Erythroblast (primary cell): ENCODE measurements at places on chromosomes 13 and 19.

DNA sequence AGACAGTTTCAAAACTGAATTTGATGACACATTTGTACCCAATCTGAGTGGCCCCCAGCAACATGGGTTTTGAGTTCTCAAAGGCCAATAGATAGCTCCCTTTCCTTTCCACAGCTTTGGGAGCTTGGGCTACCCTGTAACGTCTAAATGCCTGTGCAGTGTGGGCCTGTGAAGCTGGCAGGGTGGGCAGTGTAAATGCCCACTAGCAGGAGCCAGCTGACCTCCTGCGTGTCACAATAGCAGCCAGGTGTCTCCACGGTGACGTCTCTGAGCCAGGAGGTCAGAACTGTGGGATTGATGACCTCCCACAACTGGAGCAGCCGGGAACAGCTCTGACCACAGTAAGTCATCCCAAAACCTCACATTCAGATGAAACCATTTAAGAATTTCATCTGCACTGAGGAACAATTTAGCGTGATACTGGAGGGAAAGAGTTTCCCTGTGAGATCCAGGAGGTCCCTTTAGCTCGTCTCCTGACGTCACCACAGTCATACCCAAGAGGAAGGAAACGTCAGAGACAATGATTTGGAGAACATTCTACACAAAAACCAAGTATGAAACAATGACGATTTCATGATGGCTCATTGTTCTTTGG is at the start of gene IPO5:
IPO5 (plus strand) TSS at position 300 of the 595 bp plus-strand sequence. CDS start 23,022 bp downstream, outside the sequence.
- no peak for DNase-seq

- DNase-seq: no peak
Observed at GRCh38 chr13:27170221-27170515, 1.4 kb downstream of the USP12 start.

DNA sequence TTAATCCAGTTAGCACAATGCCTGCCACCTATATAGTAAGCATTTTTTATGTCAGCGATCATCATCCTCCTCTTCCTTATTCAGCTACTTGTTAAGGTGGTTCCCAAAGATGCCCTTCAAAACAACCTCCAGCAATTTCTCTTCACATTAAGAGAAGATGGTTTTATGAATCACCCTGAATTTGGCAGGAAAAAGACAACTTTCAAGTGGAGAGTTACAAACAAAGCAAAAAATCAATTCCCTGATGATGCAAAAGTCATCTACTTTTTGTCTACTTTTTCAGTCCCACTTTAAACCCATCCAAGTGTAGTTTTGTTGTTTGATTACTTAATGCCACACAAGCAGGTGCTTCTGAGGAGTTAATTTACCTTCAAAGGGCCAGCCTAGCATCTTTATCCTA is 139.1 kb upstream of the SERP2 start:
- DNase-seq: no peak

GRCh38 chr13:85254641-85255040 is 544.6 kb downstream of the SLITRK6 start:
- DNase-seq: no peak

GRCh38 chr13:79767126-79767525 is 286.2 kb downstream of the NDFIP2 start:
- DNase-seq: no peak

- peak; percentile 39 for DNase-seq
Observed at GRCh38 chr19:47406711-47407416, 12.5 kb downstream of the MEIS3 start.

DNA sequence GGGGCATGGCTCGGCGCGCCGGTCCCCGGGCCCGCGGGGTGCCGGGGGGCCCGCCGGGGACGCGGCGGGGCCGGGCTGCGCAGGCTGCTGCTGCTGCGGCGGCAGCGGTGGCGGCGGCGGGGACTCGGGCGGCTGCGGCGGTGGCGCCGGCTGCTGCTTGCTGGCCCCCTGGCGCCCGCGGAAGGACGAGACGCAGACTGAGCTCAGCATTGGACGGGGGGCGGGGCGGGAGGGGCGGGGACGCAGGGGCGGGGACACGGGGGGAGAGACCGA is 368 bp downstream of the KCNC3 start:
- no peak for DNase-seq

DNA sequence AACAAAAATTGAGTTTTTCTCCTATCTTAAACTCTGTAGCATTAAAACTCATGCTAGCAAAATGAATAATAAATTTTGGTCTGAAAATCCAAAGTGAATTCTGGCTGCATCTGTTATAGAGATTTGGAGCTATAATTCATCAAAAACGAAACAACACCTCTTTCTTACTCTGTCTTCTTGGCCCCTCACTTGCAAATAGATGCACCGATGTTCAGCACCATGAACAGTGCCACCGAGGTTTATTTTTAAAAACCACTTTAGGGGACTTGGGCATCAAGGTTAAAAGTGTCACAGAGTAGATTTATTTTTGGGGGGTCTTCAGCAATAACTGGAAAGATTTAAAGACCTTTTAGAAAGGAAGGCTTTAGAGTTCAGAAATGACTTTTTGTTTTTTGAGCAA is 26.1 kb upstream of the EID2 start:
- no peak for DNase-seq

GRCh38 chr19:41705393-41706174 is 2.8 kb upstream of the CEACAM5 start:
- peak; percentile 28 for DNase-seq

DNA sequence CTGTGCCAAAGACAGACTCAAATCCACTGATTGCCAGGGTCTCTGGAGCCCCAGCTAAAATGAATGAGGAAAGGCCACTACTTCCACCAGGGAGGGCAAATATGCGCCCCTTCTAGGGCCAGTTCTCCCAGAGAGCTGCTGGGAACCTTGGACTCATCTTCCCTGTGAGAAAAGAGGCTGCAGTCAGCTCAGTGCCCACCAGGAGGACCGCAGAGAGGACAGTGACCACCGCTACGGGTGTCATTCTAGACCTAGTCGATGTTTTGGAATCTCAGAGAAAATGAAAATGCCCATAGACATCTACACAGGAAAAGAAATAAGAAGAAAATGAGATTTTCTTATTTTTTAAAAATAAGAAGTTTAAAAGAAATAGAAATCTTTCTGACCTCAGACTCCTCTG is 235.1 kb downstream of the UQCRFS1 start:
- DNase-seq: no peak

- no peak for DNase-seq
Observed at GRCh38 chr13:83503424-83503823, 378.9 kb downstream of the SLITRK1 start.

- DNase-seq: no peak
Observed at GRCh38 chr19:47758443-47758804, 13.1 kb downstream of the NOP53 start.

DNA sequence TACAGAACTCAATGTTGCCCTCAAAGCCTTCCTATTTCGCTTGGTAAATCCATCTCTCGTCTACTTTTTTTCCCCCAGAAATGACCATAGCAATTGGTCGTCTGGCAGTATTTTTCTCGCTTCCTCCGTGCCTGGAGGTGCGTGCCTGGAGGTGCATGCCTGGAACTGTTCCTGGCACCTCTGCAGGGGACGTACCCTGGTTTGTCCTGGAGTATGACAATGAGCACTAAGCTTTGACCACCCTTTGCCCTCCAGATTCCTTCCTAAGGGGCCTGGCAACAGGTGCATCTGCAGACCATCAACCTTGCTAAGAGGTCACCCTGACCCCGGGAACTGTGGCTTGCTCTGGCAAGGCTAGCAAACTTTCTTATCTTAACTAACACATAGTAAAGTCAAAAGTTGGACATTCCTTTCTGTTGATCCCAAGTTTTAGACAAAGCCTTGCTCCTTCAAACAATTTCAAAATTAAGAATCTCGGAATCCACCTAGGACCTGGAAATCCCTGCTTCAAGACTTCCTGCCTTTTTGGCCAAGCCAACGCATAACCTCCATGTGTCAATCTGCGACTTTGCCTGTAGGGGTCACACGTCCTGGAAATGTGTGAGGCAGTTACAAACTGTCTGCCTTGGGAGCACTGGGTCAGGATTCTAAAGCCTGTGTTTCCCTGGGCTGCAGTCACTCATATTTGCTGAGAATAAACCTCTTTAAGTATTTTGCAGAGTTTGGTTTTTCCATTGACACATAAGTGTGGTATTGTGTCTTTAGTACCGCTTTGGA is 28.8 kb upstream of the TUBGCP3 start:
- DNase-seq: peak; percentile 53

- no peak for DNase-seq
Observed at GRCh38 chr13:76764429-76764828, 121.8 kb downstream of the KCTD12 start.

DNA sequence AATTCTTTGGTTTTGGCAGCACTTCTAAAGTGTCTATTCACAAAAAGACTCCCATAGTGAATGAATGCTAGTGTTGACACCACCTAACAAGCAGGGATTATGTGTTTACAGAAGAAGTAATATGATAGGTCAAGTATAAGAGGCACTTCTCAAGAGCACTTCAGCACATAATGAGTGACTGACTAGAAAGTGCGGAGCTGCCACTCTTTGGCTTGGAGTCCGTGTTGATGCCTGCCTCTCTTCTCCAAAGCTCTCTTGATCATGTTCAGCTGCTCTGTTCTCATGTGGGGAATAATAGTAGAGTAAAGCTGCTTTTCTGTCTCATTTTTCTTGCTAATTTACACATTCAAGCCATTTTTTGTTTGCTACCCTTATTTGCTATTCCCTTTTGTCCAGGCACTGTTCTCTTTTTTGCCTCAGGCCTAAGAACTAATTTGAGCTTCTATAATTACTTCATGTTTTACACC is 22.7 kb upstream of the MAB21L1 start:
- DNase-seq: no peak

GRCh38 chr13:45731455-45731854 is 29.3 kb downstream of the CBY2 start:
- no peak for DNase-seq

DNA sequence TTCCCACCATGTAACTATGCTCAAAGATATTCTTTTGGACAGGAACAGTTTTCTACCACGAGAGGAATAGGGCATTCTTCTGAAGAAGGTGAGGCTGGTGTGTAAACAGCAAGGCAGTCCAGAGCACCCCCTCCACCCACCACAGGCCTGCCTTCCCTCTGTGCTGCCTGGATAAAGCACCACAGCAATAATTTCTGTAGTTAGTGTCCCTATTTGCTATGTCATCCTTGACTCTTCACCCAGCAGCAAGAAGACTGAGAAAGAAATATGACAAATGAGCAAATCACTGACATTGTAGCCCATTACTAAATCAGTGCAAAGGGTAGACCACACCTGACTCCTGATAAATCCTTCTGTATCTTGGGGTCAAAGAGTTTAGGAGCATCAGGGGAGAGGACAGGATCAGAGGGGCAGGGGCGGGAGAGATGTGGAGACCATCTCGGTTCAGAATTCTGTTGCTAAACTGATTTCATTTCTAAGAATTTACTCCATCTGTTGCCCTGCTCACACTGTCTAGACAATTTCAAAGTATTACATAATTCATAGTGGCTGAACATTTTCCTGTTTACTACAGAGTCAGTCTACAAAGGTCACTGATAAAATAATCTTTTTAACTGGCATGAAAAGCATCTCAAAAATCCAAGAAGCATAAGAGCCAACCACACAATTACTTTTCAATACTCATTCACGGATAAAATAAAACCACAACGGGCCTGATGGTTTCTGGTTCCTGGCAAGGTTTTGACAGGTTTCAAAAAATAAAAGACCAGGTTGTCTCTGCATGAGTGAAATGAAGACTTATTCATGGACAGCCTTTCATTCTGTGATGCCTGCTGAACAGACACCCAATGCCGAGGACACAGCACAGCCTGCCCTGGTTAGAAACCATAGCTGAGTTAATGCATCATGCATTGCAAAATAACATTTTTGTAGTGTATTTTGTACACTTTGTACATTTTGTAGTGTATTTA is 88.4 kb upstream of the IRS2 start:
- DNase-seq: no peak

GRCh38 chr19:41895745-41896580 is 13.0 kb downstream of the ARHGEF1 start:
- DNase-seq: no peak

DNA sequence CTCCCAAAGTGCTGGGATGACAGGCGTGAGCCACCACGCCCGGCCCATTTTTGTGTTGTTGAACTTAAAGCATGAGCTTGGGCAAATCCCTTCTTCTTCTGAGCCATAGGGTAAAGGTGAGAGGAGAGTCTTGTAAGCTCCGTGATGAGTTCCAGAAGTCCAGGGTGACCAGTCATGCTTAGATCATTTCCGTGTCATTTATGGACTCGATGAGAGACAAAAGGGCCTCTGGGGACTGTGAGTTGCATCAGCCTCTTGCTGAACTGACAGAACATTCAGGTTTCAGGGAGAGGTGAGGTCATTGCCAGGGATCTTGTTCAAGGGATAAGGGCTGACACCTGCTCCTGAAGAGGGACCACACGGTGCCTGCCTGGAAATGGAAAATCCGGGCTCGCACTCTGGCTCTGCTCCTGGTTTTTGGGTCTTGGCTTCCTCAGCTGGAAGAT is 53.6 kb downstream of the GADD45B start:
- no peak for DNase-seq

GRCh38 chr19:1170938-1171754 is 2.9 kb downstream of the SBNO2 start:
- DNase-seq: no peak
